ENCODE measurements at places on chromosomes 1 and 21.

DNA sequence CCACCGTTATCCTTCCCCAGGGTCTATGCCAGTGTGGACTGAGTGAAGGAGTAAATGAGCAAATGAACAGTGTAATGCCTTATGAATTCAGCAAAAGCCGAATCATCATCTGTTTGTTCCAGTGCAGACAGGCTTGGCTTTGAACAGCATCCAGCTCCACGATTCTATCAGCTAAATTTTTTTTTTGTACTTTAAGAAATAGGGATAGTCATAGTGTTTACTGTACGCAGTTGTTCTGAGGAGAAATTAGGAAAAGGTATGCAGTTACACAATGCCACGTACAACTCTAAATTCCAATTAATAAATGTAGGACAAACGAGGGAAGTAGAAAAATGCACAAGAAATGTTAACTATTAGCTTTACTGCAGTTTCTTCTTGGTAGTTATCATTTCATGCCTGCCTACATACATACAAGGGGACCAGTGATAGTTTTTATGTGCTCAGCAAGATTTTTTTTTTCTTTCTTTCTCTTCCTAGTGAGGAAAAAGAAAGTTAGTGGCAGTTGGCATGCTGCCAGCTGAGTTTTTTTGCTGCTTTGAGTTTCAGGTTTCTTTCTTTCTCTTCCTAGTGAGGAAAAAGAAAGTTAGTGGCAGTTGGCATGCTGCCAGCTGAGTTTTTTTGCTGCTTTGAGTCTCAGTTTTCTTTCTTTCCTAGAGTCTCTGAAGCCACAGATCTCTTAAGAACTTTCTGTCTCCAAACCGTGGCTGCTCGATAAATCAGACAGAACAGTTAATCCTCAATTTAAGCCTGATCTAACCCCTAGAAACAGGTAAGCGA lies at the start of gene IFI44L:
IFI44L (plus strand) TSS at position 646 of the 777 bp plus-strand sequence. CDS start 7,468 bp downstream, outside the sequence.
- DNase-seq = no peak

- DNase-seq = no peak
Observed at GRCh38 chr1:71565262-71565661, 484.4 kb upstream of the ZRANB2 start.

DNA sequence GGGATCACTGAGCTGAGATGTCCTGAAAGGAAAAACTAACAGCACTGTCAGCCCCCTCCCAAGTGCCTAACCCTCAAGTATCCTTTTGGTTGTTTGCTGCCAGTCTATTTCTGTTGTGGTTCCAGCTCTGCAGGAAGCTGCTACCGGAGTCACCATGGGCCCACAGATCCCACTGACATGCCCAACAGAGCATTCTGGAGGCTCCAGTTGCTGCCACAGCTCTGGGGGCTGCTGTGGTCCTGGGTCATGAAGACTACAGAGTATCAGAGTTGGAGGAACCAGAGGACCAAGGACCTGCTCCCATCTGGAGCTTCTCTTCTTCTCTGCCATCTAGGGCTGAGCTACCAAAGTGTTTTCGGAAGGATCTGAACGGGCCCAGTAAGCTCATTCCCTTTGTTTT lies 910 bp downstream of the LCE3A start:
- no peak for DNase-seq

GRCh38 chr1:17791055-17791390 lies 35.9 kb downstream of the ACTL8 start:
- DNase-seq = no peak

DNA sequence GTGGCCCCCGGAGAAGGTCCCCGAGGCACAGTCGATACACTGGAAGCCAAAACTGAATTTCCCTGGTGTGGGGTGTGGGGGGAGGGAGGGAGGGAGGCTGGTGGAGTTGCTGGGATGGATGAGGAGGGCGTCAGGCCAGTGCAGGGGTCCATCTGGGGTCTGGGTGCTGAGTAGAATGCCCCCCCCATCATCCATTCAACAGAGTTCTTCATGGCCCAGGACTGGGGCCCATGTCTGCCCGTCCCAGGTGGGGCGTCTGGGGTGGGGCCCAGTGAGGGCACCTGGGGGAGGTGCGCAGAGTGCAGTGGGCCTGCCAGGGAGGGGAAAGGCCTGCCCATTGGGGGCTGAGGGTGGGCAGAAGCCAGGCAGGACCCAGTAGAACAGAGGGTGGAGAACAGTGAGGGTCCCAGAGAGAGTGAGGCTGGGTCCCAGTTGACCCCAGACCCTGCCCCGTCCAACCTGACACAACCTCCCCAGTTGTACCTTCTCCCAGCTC lies 1.9 kb downstream of the TNFRSF18 start:
- DNase-seq = no peak

- no peak for DNase-seq
Observed at GRCh38 chr1:163203561-163203960, 845 bp upstream of the RGS5 start.

Data from NCI-H510A (cell line).